Activated CD4-positive, alpha-beta T cell treated with anti-CD3 and anti-CD28 coated beads for 24 hours (primary cell): ENCODE measurements at places on chromosomes 3 and 15.

DNA sequence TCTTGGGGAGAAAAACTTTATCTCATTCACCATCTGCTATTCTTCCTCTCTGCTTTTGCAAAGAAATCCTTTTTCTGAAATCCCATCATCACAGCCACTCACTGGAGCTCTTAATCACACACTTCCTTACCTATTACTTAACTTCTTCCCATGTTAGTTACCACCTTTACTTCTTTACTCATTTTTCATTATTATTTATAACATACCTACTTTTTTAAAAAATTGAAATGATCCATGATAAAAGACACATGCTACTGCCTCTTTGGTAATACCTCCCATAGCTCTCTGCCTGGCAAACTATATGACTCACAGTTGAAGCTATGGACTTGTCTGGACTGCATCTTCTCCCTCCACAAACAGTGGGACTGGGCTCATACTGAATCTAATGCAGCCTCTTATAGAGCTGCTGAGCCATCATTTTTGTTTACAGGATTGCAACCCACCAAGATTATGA is 150.3 kb downstream of the TNIK start:
- no peak for DNase-seq

DNA sequence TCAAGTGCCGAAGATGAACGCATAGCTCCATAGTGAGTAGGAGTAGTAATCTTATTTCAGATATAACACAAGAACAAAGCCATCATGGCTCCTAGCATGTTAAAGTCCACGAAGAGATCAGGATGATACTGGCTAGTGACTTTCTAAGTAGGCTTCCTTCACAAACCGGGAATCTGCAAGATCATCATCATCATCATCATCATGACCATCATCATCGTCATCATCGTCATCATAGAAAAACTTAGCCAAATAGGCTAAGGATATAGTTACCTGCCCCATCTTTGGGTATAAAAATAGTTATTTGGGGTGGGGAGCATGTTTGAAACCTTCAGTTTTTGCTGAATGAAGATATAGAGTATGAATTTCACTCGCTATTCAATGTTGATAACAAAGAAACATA is 57.9 kb downstream of the PYDC2 start:
- no peak for DNase-seq

DNA sequence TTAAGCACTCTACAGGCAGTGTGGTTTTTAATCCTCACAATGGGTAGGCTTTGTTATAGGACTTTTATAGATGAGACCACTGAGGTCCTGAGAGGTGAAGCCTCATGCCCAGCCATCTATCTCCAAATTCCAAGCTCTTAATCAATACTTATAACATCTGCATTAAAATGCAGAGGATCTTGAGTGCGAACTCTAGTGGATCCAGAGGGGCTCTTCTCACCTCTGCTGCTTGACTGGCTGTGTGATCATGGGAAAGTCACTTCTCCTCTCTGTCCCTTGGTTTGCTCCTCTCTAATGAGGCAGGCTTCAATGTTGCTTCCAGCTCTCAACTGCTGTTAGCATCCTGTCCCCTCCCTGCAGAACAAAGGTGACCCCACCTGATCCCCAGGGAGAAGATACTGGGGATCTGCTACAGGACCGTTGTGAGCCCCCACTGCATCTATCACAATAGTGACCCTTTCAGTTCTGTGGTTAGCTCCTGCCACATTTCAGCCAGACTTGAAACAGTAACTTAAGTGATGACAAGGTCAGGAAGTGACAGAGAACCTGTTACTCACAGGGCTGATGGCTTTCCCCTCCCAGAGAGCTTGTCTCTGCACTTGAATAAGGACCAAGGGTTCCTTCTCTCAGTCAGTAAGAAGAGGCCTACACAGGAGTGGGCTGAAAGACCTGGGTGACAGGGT is 1.3 kb downstream of the SLC27A2 start:
- no peak for DNase-seq

DNA sequence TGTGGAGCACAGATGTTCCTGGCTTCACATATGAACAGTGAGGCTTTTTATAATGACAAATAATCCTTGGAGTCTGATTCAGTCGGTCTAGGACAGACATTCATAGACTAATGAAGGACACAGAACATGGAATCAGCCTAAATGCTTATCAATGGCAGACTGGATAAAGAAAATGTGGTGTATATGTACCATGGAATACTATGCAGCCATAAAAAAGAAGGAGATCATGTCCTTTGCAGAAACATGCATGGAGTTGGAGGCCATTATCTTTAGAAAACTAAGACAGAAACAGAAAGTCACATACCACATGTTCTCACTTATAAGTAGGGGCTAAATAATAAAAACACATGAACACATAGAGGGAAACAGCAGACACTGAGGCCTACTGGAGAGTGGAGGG is 19.9 kb upstream of the LPP start:
- DNase-seq: no peak

GRCh38 chr15:74388363-74388951 is 21.0 kb upstream of the CYP11A1 start:
- no peak for DNase-seq

- DNase-seq: no peak
Observed at GRCh38 chr3:179369621-179370020, 22.1 kb downstream of the MFN1 start.

GRCh38 chr3:61796911-61797310 is 235.5 kb downstream of the PTPRG start:
- no peak for DNase-seq

DNA sequence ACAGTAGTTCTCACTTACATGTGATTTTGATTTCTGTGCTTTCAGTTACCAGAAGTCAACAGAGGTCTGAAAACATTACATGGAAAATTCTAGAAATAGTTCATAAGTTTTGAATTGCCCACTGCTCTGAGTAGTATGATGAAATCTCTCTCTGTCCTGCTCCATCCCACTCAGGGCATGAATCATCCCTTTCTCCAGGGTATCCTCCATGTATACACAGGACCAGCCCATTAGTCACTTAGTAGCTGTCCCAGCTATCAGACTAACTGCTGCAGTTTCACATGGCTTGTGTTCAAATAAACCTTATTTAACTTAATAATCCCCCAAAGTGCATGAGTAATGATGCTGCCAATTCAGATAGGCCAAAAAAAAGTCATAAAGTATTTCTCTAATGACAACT is 38.6 kb downstream of the EPHA3 start:
- no peak for DNase-seq

DNA sequence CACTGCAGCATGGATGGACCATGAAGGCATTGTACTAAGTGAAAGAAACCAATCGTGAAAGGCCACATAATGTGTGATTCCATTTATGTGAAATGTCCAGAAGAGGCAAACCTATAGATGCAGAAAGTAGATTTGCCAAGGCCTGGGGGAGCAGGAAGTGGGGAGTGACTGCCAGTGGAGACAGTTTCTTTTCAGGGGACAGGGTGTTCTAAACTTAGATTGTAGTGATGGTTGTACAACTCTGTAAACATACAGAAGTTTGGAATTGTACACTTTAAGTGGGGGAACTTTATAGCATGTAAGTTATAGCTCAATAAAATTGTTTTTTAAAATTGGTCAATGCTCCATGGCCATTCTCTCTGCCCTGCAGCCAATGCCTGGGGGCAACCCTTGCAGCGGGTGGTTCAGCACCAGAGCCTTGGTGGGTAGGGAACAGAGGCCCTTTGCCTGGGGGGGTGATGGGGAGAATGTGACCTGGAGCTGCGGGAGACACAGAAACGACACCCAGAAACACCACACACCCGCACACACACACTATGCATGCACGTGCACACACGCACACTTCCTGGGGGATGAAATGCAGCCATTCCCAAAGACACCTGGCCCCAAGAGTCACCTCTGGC is 43.1 kb downstream of the DNAJB8 start:
- DNase-seq: no peak

GRCh38 chr15:63982381-63982854 is 63.9 kb downstream of the DAPK2 start:
- DNase-seq: no peak

DNA sequence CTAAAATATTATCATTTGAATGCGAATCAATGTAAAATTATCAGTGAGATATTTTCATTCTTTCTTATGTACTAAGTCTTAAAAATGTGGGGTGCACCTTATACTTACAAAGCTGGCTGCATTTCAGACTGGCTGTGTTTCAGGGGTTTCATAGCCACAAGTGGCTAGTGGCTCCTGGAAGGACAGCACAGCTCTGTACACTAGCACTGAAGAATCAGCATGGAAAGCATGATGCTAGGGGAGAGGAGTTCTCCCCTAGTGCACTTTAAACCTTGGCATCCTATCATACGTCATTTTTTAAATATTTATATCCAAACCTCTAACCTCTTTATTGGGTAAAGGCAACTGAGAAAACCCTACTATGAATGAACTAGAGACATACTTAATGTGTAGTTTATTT is 66.4 kb downstream of the ECT2 start:
- DNase-seq: no peak

GRCh38 chr15:100206643-100207042 is 135.1 kb downstream of the ADAMTS17 start:
- DNase-seq: no peak

GRCh38 chr3:54897028-54897711 is 30.7 kb downstream of the LRTM1 start:
- DNase-seq: no peak

GRCh38 chr3:124034016-124034843 is 42.3 kb upstream of the ROPN1 start:
- DNase-seq: no peak

DNA sequence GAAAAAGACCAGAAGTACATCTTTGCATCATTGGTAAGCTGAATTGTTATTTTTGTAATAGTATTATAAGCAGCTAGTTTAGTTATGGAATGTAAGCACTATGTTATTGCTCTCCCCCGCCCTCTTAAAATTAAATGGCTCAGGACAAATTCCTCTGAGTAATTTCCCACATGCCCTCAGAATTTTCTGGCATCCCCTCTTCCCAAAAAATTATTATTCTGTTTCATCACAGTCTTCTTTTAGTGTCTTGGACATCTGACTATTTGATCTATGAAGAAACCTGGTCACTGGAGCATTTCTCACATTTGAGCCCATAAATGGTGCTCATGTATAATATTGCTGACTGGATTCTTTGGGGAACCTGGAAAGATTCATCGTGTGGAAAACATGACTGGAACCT is 68.3 kb downstream of the KLHL25 start:
- DNase-seq: no peak

GRCh38 chr3:57184526-57184925 is 15.3 kb downstream of the HESX1 start:
- DNase-seq: no peak

DNA sequence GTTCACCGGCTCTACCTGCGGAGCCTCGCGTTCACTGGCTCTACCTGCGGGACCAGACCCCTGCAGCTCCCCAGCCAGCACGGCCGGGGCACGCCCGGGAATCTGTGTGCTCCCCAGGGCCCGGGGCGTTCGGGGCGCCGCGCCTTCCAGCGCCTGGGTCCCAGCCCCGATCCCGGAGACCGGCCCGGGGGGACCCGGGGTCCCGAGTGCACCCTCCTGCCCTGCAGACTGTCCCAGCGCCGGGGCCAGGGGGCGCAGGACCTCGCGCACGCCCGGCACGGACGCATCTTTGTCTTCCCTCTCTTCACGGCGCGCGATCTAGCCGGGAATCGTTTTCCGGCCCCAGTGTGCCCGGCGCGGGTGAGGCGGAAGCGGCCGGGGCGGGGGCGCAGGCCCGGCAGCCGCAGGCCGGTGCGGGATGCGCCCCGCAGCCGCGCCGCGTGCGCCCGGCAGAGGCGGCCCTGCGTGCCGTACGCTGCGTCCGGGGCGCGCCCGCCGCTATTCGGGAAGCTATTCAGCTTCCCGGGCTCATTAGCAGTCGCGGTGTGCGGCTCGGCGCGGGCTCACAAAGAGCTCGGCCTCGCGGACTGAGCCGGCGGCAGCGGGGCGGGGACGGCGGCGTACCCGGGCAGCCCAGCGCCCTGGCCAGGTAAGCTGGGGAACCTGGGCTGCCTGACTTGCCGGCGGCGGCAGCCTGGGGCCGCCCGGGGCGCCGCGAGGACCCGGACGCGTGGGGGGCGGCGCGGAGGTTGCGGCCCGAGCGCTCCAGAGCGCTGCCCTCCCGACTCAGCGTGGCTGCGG is at the start of gene APBA2:
Gene APBA2, plus strand, starts transcription at position 345 of the 801 bp plus-strand sequence. CDS start 167,911 bp downstream, outside the sequence.
- DNase-seq: peak; percentile 30

DNA sequence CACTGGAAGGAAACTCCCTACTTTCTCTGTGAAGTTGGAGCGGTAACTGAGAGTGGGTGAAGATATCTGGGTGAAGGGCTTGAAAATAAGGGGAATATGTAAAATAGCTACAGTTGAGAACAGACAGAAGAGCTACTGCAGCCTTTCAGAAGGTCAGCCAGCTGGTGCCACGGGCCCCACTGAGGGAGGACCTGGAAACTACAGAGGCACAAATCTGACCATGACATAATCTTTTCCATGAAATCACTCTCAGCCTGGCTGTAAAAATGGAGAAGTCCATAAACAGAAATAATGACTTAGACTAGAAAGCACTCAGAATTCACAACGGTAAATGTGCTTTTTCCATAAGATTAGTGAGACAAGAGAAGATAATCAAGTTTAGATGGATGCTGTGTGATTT is 46.4 kb downstream of the ST3GAL6 start:
- no peak for DNase-seq

GRCh38 chr3:120407508-120408287 is 43.1 kb downstream of the FSTL1 start:
- no peak for DNase-seq

DNA sequence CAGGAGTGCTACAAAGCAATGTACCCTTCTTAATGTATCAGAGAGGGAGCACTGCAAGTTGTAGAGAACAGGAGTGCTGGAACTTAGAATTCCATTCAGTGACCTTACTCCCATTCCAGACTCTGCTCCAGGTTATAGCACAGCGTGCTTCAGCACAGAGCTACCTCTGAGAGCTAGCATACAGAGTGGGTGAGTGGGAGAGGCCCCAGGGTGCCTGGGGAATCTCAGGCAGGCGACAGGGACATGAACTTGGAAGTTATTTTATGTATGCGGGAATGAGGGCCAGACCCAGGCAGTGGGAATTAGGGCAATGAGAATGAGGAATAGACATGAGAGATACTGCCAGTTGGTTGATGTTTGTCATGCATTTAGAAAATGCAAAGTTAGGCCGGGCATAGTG is 3.7 kb upstream of the KNG1 start:
- DNase-seq: no peak

GRCh38 chr3:5194801-5195509 is 7.4 kb downstream of the EDEM1 start:
- DNase-seq: no peak

DNA sequence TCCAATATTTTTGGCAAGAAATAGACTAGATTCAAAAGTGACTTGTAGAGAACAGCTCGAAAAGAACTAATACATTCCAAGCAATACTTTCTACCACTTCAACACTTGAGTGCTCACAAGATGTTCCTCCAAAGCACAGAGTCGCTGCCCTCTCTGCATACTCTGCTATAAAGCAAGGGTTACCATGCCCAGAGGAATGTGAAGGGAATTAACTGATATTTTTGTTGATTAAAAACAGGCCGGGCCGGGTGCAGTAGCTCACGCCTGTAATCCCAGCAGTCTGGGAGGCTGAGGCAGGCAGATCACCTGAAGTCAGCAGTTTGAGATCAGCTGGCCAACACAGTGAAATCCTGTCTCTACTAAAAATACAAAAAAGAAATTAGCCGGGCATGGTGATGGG is 57.6 kb upstream of the CSPG5 start:
- DNase-seq: no peak

- no peak for DNase-seq
Observed at GRCh38 chr3:119911748-119912147, 129.8 kb downstream of the NR1I2 start.

- no peak for DNase-seq
Observed at GRCh38 chr3:46921871-46922271, 44.4 kb downstream of the PTH1R start.
